ENCODE measurements at places on chromosomes 2 and 18.

GRCh38 chr2:42117923-42118753, 51.0 kb upstream of the EML4 start:
- no peak for DNase-seq

DNA sequence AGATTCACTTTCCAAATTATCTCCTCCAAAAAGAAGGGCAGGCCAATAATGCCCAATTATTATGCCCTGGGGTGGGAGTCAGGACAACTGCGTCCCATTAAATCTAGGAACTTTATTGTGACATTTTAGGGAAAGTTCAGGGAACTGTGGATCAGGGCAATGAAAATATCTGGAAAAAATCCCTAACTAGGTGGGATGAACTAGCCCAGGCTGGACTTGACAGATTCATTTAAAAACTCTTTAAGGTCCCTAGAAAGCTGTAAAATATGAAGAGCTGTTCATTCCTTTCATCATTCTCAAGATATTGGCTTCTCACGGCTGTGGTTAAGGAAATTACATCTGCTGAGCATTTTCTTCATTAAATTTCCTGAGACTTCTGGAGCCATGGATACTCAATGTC, 8.2 kb downstream of the CREG2 start:
- no peak for DNase-seq

DNA sequence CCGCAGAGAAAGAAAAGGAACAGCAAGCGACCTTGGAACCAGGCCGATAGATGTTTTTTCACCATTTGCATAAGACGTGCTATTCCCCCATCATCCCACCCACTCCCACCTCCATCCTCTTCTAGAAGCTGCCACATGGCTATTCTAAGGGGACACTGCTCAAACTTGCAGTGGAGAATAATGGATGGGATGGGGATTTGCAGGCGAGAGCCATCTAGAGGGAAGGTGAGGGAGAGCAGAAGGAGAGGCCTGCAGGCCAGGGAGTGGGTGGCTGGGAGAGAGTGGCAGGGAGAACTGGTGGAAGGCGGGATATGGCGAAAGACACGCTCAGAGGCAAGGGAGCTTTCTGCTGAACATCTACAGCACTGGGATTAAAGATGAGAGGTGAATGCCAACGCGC, 84.9 kb downstream of the MAPK4 start:
- no peak for DNase-seq

DNA sequence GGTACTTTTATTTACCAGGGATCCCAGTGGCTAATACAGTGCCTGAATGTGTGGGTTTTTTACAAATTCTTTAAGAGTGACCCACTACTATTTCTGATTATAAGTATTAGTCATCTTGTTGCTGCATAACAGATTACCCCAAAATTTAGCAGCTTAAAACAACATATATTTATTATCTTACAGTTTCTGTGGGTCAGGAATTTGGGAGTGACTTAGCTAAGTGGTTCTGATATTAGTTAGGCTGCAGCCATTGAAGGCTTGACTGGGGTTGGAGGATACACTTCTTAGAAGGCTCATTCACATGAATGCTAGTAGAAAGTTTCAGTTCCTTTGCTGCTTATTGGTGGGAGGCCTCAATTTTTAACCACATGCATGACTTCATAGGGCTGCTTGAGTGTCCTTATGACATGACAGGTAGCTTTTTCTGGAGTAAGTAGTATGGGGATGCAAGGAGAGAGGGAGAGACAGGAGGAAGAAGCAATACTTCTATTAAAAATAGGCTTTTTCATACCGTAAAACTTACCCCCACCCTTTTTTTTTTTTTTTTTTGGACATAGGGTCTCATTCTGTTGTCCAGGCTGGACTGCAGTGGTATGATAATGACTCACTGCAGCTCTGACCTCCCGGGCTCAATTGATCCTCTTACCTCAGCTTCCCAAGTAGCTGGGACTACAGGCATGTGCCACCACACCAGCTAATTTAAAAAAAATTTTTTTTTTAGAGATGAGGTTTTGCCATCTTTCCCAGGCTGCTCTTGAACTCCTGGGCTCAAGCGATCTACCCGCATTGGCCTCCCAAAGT, 13.3 kb upstream of the POLE4 start:
- no peak for DNase-seq

- DNase-seq = no peak
These were observed 491.8 kb downstream of the TXNL1 start for GRCh38 chr18:56146565-56146964.

DNA sequence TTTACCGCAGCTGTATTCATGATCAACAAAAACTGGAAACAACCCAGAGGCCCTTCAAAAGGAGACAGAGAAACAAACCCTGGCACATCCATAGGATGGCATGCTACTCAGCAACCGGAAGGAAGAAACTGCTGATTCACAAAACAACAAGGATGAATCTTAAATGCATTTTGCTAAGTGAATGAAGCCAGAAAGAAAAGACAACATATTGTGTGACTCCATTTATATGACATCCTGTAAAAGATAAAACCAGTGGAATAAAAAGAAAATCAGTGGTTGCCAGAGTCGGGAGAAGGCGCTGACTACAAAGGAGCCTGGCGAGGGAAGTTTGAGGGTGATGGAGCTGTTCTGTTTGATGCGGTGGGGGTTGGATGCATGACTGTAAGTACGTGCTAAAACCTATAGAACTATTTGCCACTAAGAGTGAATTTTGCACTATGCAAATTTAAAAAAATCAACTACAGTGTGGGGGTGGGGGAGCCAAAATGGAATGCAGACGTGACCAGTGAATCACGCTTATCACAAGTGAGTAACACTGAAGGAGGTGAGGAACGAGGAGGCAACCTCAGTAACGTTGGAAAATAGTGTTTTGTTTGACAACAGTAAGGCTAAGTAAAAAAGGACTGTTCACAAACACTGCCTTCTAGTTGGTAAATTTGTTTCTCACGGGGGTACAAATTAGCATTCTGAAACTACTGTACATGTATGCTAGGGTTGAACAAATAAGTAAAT, 108.9 kb downstream of the INHBB start:
- DNase-seq = no peak

GRCh38 chr2:65576861-65577601, 144.6 kb upstream of the SPRED2 start:
- DNase-seq = no peak

DNA sequence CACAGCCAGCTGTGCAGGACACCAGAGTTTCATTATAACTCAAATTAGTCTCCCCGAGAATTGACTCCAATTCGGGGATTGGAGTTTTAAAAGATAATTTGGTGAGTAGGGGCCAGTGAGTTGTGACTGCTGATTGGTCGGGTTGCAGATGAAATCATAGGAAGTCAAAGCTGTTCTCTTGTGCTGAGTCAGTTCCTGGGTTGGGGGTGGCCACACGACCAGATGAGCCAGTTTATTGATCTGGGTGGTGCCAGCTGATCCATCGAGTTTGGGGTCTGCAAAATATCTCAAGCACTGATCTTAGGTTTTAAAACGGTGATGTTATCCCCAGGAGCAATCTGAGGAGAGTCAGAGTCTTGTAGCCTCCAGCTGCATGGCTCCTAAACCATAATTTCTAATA, 82.7 kb upstream of the SLC66A3 start:
- no peak for DNase-seq

DNA sequence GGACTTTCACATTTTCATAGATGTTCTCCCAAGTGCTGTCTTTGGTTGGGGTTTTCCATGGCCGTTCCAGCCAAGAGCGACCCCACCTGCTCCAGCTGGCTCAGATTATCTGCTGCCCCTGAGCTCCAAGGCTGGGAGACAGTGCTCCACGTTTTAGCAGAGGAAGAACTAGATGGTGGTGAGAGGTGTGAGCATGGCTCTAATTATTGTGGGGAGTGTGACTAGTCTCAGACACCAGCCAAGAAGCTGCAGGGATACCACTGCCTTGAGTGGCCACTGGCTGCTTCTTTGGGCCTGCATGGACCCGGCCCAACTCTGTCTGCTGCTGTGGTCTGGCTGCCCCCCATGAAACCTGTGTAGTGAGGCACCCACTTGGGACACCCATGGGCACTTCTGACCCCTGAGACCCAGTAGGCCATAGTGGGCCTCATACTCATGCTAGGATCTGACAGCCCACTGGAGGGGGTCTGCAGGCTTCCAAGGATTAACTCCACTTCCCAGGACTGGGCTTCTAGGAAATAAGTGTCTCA, 2.8 kb upstream of the NCL start:
- no peak for DNase-seq

GRCh38 chr2:205545971-205546816, 136.1 kb upstream of the NRP2 start:
- no peak for DNase-seq

DNA sequence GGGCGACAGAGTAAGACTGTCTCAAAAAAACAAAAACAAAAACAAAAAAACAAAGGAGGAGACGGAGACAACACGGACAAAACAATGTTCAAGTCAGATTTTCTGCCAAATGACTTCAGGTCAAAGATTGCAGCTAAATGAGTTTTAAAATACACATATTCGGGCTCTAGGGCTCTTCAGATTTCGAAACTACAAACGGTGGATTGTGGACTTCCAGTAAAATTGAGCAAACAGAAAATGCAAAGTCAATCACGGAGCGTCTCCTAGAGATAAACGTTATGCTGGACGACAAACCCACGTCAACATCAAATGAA, 558 bp downstream of the MRPS5 start:
- DNase-seq = no peak

DNA sequence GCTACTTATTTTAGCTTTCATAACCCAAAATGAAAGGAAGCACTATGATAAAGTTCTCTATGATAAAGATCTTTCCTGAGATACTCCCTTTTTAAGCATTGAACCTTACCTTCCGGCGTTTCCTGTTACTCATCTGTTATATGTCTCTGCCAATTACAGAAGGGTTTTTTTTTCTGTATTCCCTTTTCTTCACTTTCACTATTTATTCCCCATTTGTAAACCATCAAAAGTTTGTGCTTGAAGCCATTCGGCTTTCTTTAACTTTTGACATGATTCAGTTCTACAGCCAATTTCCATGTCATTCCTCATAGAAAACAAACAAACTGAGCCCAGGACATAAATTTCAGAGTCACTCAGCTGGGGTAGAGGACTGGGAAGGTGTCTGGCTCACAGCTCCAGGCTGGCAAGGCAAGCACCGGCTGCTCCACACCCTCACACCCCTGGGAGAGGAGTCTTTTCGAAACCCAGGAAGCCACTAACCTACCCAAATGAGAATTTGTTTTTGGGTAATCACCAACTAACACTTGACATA, 429.4 kb upstream of the TRIB2 start:
- no peak for DNase-seq

DNA sequence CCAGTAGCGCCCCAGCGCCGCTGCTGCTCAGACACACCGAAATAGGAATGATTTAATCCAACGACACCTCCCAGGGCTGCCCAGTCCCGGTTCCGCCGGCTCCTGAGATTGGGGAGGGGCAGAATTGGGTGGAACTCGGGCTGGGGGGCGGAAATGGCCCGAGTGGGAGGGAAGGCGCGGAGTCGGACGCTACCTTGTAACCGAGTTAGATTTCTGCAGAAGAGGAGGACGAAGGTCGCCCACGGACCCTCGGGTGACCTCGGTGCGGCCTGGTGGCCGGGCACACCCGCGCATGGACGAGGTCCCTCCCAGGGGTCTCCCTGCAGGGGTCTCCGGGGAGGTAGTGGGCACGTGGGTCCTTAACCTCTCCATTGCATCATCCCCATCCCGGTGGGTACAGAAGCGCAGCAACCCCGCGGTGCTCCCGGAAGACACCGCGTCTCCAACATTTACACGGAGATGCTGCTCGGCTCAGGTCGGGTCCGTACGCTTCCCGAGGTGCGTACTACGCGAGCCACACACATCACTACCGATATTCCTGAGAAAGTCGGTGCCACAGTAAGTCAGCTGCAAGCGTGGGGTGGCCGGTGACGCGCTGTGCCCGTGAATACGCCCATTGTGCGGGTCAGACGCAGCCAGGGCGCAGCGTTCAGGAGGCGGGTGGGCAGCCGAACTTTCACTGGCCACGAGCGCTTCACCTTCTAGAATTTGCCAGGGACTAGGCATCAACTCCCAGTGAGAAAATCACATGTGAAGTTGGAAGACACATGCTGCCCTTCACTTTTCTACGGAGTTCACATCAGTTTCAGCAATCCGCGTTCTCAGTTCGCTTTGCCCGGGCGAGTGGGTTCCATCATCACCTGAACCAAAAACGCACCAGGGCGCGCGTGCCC, 3.0 kb downstream of the ZNF516 start:
- no peak for DNase-seq

GRCh38 chr18:34710934-34711333, 836 bp downstream of the DTNA start:
- DNase-seq = no peak

DNA sequence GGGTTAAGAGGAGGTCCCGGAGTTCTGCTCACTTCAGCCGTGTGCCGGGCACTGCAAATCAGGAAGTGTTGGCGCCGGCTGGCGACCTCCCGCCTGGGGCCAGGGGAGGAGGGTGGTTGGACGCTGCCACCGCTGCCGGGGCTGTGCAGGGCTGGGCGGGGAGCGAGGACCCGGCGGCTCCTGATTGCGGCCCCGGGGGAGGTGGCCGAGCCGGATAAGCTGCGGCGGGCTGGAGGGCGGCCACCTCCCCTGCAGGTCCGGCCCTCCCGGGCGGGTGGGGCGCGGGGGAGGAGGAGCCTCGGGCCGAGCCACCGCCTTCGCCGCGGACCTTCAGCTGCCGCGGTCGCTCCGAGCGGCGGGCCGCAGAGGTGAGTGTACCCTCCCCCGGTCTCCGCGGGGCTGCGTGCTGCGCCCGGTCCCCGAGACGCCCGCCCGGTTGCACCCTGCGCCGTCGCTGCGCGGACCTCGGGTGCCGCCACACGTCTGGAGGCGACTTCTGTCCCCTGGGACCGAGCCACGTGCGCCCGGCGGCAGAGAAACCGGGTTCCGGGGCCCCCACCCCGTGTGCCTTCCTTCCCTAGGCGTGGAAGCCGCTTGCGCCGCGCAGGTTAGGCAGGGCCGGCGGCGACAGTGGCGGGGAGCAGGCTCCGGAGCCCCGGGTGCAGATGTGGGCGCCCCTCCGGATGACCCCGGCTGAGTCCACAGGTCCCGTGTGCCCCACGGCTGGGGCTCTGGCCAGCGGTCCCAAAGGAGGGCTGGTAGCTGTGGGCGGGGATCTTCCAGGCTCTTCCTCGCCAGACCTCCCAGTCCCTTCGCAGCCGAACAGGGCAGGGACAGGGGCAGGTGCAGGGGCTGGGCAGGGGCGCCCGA, at the start of gene STEAP3:
TSS of gene STEAP3 (plus strand) at position 314 of the 870 bp plus-strand sequence. CDS start 7,179 bp downstream, outside the sequence.
- DNase-seq = no peak

GRCh38 chr18:59072727-59073421, 66.8 kb upstream of the SEC11C start:
- no peak for DNase-seq
